Mammary microvascular endothelial cell (primary cell): ENCODE measurements at places on chromosomes 2 and 18. TPM values are rescaled to one million over a fixed set of nuclear protein-coding genes. Genes with fewer than 3 reads are reported as not detected.

The CCDC178 gene
- total RNA-seq: 8.2 and 8.5 TPM in 2 replicates

The RHOB gene
- total RNA-seq: 246 and 257 TPM in 2 replicates

The MC2R gene
- total RNA-seq: not detected in 2 replicates

The GCG gene
- total RNA-seq: not detected in 2 replicates

The RPRM gene
- total RNA-seq: not detected in 2 replicates

The DUSP11 gene
- total RNA-seq: 31.3 and 31.7 TPM in 2 replicates

The MBP gene
- 4.5 and 6.1 TPM in 2 replicates for total RNA-seq

The TIA1 gene
- total RNA-seq: 41.3 and 41.7 TPM in 2 replicates

The SERPINB4 gene
- not detected in 2 replicates for total RNA-seq

The CNGA3 gene
- total RNA-seq: 0.05 TPM in 1 of 2 replicates, not detected in the other

The COL4A3 gene
- total RNA-seq: not detected in 2 replicates

The SCYGR4 gene
- not detected in 2 replicates for total RNA-seq

The NPPC gene
- not detected in 2 replicates for total RNA-seq

The GAL3ST2 gene
- not detected in 2 replicates for total RNA-seq

The STPG4 gene
- total RNA-seq: 0.33 TPM in 1 of 2 replicates, not detected in the other

The MAPRE3 gene
- 1.2 and 1.4 TPM in 2 replicates for total RNA-seq

The KCNIP3 gene
- total RNA-seq: 0.15 TPM in 1 of 2 replicates, not detected in the other

The TUBA3D gene
- total RNA-seq: not detected in 2 replicates

The VSNL1 gene
- not detected in 2 replicates for total RNA-seq

The FLACC1 gene
- 0.44 TPM in 1 of 2 replicates, not detected in the other for total RNA-seq
